ENCODE measurements at places on chromosomes 5 and 9. TPM values are rescaled to one million over a fixed set of nuclear protein-coding genes. Genes with fewer than 3 reads are reported as not detected.

DUSP1 gene
- 89.0 TPM for total RNA-seq

SEMA5A gene
- total RNA-seq: 3.9 TPM

PCDHGB4 gene
- total RNA-seq: 1.5 TPM

AGXT2 gene
- total RNA-seq: not detected

GARIN3 gene
- not detected for total RNA-seq

ITGA1 gene
- 29.3 TPM for total RNA-seq

LCN1 gene
- not detected for total RNA-seq

GNA14 gene
- total RNA-seq: 0.77 TPM

LMX1B gene
- total RNA-seq: 0.13 TPM

AIF1L gene
- 11.9 TPM for total RNA-seq

GABRA1 gene
- not detected for total RNA-seq

MYMK gene
- not detected for total RNA-seq

FRRS1L gene
- not detected for total RNA-seq

SIT1 gene
- total RNA-seq: 0.23 TPM

CYLC2 gene
- total RNA-seq: not detected

SPATA31A3 gene
- total RNA-seq: not detected

FABP6 gene
- not detected for total RNA-seq

SOHLH1 gene
- not detected for total RNA-seq

PCDHB5 gene
- 0.99 TPM for total RNA-seq

UIMC1 gene
- 40.0 TPM for total RNA-seq

PDE8B gene
- total RNA-seq: 2.9 TPM

EGFL7 gene
- total RNA-seq: 48.9 TPM

Data from psoas muscle (tissue), 8 donors.